Activated CD8-positive, alpha-beta T cell treated with anti-CD3 and anti-CD28 coated beads for 36 hours (primary cell): ENCODE measurements at places on chromosomes 11 and 22. TPM values are rescaled to one million over a fixed set of nuclear protein-coding genes. Genes with fewer than 3 reads are reported as not detected.

DNA sequence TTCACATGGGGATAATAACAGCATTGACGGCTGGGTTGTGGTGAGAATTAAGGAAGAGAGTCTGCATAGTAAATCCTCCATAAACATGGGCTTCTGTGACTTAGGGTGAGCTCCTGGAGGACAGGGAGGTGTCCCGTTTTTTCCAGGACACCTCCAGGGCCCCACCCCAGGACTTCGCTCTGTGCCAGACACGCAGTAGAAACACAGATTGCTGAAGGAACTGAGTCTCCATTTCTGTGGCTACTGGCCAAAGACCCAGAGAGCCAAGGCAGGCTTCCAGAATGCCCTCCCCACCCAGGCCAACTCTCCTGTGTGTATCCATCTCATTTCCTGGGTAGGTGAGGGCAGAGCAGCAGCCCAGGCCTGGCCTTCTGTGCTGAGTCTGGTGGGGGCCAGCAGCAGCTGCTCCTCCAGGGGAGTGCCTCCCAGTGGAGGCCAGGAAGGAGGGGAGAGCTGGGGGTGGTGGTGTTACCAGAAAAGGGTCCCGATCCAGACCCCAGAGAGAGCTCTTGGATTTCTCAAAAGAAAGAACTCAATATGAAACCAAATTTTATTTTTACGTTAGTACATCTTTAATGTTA is 9.5 kb upstream of the RFPL3 start:
- H3K27ac ChIP-seq = no peak overlapping the region
- H3K36me3 ChIP-seq = no peaks in the 10 kb centered on the region
- no peak for DNase-seq
- H3K27me3 ChIP-seq = peaks cover 15% of the 10 kb centered on the region

DNA sequence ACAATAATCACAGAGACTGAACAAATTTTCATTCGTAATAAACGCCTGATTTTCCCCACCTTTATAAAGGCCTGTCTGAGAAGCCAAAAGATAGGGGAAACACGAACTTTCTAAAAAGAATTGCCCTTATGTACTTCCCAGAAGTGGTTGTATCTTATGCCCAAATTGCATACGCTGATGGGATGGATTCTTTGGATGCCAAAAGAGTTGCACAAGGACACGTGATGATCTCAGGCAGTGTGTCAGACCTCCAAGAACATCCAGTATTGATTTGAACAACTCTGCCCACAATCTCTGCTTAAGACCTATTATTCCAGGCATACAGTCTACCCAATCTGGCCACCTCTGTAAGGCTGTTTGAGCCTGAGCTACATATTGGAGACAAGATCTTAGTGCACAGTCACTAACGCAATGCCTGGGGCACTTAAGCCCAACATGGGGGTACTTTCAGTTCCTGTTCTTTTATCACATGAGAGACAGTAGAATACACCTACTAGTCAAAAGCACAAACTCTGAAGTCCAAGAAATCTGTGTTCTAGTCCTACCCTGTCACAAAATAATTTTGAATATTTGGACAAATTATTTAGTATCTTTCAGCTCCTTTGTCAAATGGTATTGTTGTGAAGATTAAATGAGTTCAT is 38.9 kb downstream of the OR10A6 start:
- H3K36me3 ChIP-seq = no peaks in the 10 kb centered on the region
- no peaks in the 10 kb centered on the region for H3K4me1 ChIP-seq
- no peak for DNase-seq
- H3K27me3 ChIP-seq = peaks cover 3% of the 10 kb centered on the region
- H3K4me3 ChIP-seq = no peak overlapping the region

- no peaks in the 10 kb centered on the region for H3K36me3 ChIP-seq
- H3K27me3 ChIP-seq = no peaks in the 10 kb centered on the region
- no peak overlapping the region for H3K27ac ChIP-seq
- peak; percentile 57 for DNase-seq
- no peaks in the 10 kb centered on the region for H3K4me1 ChIP-seq
Observed at GRCh38 chr22:28051787-28052356, 132.8 kb upstream of the PITPNB start.

DNA sequence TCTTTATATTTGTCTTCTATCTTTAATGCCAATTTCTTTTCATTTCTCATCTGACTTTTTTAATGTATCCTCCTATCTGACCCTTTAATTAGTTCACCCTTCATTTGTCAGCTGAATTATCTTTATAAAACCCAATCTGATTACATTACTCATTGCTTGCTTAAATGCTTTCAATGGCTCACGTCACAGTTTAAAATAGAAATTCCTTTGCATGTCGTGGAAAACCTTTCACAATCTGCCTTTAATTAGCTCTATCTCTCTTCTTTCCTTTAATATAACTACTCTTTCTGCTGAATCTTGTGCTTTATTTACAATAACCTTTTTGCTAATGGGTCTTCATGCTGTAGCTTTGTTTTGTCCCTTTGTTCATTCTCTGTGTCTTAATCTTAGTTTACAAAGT is 125.7 kb downstream of the DYNC2H1 start:
- H3K4me3 ChIP-seq = no peak overlapping the region
- H3K27ac ChIP-seq = no peak overlapping the region
- H3K36me3 ChIP-seq = no peaks in the 10 kb centered on the region
- H3K4me1 ChIP-seq = no peaks in the 10 kb centered on the region
- DNase-seq = no peak
- no peaks in the 10 kb centered on the region for H3K27me3 ChIP-seq

GLYAT gene
- total RNA-seq = not detected

TRPT1 gene
- total RNA-seq = 33.7 TPM

PRPF19 gene
- total RNA-seq = 142 TPM

TUBGCP6 gene
- total RNA-seq = 44.8 TPM

GRCh38 chr11:112963368-112963955 is 2.2 kb downstream of the NCAM1 start:
- no peak for DNase-seq
- no peak overlapping the region for H3K27ac ChIP-seq
- peaks cover 44% of the 10 kb centered on the region for H3K27me3 ChIP-seq
- H3K4me1 ChIP-seq = peaks cover 12% of the 10 kb centered on the region
- H3K36me3 ChIP-seq = peaks cover 1% of the 10 kb centered on the region
- H3K4me3 ChIP-seq = no peak overlapping the region

DNA sequence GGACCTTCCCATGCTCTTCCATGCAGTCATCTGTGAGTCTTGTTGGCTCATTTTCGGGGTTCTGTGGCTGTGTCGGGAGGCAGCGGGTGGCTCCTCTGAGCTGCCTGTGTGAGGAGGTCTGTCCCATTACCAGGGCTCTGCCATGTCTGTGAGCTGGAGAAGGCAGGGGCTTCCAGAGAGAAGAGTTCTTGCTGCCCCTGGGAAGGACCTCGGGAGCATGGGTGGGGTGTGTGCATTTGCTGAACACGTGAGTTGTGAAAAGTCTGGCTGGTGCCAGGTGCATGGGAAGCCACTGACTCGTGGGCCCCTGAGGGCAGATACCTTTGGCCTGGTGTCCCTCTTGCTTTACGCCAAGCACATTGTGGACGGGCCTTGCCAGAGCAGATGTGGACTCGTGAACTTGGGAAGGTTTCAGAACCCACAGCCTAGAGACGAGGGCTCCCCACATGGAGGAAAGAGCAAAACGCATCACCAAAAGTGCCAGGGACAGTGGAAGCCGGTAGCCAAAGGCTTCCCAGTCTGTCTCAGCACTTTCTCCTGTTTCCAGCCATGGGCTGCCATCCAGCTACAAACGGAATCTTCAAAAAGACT is 1324.5 kb downstream of the BRD1 start:
- no peaks in the 10 kb centered on the region for H3K36me3 ChIP-seq
- no peaks in the 10 kb centered on the region for H3K4me1 ChIP-seq
- no peak overlapping the region for H3K4me3 ChIP-seq
- no peak for DNase-seq
- no peak overlapping the region for H3K27ac ChIP-seq
- no peaks in the 10 kb centered on the region for H3K27me3 ChIP-seq

GRCh38 chr11:12802418-12803085 is 128.3 kb downstream of the TEAD1 start:
- H3K27me3 ChIP-seq = peaks cover 46% of the 10 kb centered on the region
- no peaks in the 10 kb centered on the region for H3K4me1 ChIP-seq
- no peak overlapping the region for H3K27ac ChIP-seq
- H3K4me3 ChIP-seq = no peak overlapping the region

GRCh38 chr22:19525116-19525660 is 978 bp upstream of the CLDN5 start:
- H3K4me3 ChIP-seq = no peak overlapping the region
- H3K27me3 ChIP-seq = peaks cover 22% of the 10 kb centered on the region
- no peak overlapping the region for H3K27ac ChIP-seq
- no peak for DNase-seq
- peaks cover 9% of the 10 kb centered on the region for H3K4me1 ChIP-seq

DNA sequence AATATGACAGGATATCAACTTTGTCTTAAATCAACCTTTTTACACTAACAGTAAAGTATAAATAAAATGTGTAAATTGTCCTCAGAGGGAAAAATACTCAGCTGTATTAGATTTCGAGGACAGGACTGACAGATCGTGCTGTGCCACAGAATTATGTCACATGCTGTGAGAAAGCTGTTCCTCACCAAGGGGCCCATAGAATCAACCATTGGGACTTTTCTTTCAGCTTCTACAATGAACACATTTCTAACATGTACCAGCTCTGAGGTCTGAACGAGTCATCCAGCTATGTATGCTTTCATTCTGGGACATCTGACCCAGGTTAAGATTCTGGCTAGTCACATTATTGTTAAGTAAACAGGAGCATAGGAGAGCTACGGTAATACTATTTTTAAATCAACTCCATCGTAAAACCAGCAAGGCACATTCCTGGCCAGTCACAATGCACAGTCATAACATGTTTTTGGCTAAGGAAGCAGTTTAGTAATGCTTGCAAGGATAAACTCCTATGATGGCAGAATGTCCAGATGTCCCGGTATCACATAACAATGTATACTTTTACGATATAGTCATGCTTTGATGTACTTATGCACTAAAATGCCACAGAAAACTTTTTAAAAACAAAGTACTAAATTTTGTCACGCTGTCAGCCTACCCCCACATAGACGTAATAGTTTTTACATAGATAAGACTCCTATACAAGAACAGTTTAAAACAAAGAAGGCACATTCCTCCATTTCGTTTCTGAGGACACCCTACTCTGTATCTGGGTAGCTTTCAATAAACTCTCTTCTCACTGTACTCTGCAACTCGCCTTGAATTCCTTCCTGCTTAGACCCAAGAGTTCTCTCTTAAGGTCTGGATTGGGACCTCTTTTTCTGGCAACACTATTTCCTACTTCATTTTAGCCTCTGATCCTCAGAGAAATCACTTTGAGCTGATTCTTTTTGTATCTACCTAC is 27.4 kb downstream of the ZNF214 start:
- H3K4me1 ChIP-seq = no peaks in the 10 kb centered on the region
- no peak overlapping the region for H3K27ac ChIP-seq
- H3K27me3 ChIP-seq = no peaks in the 10 kb centered on the region
- H3K36me3 ChIP-seq = no peaks in the 10 kb centered on the region
